ENCODE measurements at places on chromosomes 11 and 22.

- no peak for DNase-seq
Observed at GRCh38 chr11:41306431-41306830, 153.0 kb downstream of the LRRC4C start.

DNA sequence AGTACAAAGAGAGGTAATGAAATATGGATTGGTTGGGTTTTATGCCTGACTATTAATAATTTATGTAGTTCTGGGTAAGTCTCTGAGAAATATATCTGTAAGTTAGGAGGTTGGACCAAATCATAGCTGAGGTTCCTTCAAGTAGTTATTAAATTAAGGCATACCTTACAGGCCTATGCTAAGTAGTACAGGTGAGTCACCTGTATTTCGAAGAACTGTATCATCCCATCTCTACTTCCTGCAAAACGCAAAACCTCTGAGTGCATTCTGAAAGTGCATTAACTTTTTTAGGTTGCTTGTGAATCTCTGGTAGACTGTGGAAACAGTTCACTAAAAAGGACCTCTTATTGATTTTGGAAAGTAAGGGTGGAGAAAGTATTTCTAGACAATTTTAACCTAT lies 37.1 kb downstream of the APOL5 start:
- no peak for DNase-seq

DNA sequence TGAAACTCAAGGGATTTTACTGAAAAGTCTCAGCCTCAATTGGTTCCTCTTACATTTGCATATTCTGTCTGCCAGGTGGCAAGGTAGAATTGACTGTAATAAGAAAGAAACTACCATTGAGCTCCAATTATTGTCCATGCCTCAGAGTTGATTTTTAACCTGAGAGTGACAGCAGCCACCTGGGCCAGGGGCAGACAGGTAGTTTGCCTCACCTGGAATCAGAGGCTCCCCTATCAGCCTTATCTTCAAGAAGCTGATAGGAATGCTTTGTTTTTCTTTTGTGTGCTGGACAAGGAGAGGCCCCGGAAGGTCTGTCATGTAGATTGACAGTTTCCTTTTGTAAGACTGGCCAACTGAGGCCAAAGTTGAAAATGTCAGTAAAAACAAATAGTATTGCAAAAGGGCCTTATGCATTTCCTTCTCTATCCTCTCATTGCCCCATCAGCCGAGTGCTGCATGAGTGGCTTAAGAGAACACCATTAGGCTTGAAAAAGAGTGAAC lies 34.1 kb downstream of the CD44 start:
- no peak for DNase-seq

DNA sequence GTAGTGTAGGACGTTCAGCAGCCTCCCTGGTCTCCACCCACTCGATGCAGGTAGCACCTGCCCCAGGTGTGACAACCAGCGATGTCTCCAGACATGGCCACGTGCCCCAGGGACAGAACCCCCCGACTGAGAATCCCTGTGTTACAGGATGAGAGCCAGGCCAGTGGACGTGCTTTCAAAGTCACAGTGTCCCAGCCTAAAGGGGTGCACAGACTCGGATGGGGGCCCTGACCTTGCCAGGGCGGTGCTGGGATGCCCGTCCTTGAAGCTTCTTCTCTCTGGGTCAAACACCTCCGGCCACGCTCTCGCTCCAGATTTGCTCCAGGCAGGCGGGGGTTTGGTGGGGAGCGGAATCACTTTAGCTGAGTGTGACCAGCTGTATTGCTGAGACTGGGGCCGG lies 23.3 kb upstream of the GAL start:
- DNase-seq = no peak

DNA sequence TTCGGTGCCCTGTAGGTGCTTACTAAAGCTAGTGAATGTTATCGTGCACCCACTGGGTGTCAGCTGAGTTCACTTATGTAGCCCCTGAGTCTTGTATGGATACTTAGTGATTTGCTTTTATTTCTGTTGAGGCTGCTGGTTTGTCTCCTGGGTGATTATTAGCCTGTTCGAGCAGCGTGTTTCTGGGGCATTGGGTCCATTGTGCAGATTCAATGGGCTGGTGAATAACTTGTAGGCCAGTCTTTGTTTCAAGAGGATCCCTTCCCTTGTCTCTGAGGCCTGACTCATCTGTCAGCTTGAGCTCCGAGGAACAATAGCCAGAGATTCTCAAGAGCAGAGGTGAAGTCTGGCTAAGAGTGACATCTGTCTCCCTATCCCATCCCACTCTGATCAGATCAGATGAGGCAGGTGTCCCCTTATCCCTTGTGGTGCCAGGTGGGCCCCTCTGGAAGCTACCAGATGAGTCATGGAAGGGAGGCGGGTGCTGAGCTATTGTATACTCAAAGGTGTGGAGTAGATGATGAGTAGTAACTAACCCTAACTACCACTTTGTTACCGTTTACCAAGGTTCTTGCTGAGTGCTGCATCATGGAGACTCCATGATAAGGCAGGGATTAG lies 3.7 kb downstream of the MIAT start:
- DNase-seq = no peak

GRCh38 chr11:100990931-100991330 lies 138.7 kb downstream of the PGR start:
- no peak for DNase-seq

DNA sequence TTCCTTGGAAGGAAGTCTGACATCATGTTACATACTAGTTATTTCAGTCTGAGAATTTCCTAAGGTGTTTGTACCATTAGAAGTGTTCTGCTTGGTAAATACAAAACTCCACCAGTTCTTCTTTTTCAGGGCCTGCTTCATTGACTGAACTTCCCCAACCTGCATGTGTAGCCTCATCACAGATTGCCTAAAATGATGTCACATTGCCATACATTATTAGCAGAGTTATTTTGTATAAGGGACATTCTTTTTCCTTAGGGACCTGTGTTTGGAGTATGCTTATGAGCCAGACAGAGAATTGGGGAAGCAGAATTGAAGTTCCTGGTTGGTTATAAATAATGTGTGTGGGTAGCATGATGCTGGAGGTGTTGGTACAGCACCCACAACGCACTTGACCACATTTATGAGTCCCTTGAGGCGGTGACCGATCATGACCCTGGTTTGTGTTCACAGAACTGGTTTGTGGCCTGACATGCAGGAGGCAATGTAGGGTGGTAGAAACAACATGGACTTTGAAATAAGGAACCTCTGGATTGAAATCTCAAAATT lies 16.4 kb upstream of the MMP7 start:
- no peak for DNase-seq

DNA sequence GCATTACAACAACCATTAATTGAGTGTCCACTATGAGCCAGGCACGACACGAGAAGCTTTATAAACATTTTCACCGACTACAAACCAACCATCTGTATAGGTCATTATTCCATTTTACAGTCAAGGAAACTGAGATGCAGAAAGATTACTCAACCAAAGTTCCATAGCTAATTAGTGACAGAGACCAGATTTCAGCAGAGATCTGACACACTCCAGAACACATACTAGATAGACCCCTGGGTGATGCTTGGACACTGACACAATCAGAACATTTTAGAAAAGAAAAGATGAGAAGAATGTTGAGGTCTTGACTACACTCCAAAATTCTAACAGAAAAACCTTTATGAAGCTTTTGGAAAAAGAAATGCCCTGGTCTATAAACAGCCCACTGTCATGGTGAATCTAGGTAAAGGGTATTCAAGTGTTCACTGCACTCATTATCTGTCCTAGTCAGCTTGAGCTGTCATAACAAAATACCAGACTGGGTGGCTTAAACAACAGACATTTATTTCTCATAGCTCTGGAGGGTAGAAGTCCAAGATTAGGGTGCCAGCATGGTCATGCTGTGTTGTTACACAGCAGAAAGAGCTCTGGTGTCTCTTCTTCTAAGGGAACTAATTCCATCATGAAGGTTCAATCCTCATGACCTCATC lies 89.0 kb downstream of the RELT start:
- no peak for DNase-seq

GRCh38 chr22:46610356-46610755 lies 9.8 kb upstream of the GRAMD4 start:
- DNase-seq = no peak

DNA sequence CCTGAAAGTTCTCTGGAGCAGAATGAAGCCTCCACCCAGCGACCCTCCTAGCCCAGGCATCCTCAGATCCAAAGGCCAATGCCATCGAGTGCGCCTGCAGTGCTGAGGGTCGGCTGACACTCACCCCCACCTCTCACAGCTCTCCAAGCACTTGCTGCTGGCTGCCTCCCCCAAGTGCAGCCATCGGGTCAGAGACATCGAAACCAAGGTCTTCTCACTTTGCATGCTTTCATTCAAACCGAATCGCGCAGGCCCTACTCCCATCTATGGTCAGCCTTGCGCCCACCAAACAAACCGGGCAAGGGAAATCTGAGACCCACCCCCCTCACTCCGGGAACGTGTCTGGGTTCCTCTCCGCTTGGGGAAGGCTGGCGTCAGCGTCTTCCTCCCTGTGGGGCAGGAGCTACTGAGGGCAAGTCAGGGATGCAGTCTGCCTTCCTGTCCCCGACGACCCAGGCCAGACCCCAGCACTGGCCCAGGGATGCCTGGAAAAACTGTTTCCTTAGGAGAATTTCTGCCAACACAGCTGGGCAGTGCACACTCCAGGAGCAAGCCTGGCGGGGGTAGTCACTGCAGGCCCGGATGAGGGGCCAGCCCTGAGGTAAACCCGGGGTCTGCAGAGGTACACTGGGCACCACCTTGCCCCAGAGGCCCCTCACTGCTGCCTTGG lies 7.0 kb downstream of the WNT7B start:
- no peak for DNase-seq

- no peak for DNase-seq
Observed at GRCh38 chr11:111417766-111418435, 38.8 kb upstream of the POU2AF1 start.

- peak; percentile 43 for DNase-seq
Observed at GRCh38 chr22:36156515-36157419, 3.8 kb downstream of the APOL3 start.

GRCh38 chr11:93573184-93573583 lies 30.0 kb upstream of the SMCO4 start:
- no peak for DNase-seq

DNA sequence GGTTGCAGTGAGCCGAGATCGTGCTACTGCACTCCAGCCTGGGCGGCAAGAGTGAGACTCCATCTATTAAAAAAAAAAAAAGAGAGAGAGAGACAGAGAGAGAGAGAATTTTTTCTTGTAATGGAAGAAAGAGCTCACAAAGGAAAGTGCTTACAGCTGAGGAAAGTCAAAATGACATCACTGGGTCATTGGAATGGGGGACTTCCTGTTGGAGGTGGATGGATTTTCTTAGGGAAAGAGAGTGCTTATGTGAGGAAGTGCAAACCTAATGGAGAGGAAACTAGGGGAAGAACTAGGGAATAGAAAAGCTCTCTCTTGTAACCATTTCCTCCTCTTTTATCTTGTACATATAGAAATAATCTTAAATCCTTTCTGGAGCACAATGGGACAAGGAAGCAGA lies 6.3 kb upstream of the PIWIL4 start:
- no peak for DNase-seq

DNA sequence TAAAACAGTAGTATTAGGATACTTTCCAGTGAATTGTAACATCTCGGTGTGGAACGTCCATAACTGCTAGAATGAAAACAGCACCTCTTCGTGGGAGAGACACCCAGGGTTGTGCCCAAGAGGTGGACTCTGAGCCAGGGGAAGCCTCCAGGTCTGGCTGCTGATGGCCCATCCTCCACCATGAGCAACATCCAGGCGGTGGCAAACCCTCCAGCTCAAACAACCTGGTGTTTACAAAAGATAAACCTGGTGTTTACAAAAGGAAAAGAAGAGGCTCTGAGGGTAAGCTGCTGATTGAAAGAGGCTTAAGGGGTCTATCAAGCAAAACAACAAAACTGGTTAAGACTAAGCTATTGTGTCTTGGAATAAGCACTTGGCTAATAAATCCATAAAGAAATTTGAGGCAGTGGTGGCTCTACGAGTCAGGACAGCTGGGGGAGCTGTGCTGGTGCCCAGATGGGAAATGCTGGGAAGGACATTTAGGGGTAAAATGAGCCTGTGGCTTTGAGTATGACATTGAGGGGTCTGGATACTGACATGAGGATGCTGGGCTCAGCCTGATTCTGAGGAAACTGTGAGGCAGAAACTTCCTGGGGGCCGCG lies 909.0 kb downstream of the BRD1 start:
- DNase-seq = no peak

- DNase-seq = no peak
Observed at GRCh38 chr11:74646215-74646614, 53.8 kb downstream of the POLD3 start.

DNA sequence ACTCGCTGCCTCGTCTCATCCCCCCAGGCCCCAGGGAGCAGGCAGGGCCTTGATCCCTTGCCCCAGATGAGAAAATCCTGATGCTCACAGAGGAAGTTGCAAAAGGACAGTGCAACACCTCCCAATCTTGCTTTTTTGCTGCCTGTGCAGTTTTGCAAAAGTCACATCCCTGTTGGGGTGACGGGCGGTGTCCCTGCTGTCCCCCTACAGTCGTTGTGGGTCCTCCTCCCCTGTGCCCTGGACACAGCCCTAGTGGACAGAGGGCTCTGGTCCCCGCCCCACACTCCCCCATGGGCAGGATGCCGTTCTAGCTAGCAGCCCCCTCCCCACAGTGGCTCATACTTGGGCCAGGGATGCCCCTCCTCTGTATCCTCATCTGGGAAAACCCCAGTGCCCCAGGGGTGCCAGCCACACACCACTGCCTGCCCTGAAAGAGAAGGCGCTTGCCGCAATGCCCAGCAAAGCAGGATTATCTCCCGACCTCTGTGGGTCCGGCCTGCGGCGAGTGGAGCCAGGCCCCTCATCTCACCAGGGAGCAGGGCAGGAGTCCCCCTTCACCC lies 18.4 kb upstream of the CTSD start:
- DNase-seq = no peak

DNA sequence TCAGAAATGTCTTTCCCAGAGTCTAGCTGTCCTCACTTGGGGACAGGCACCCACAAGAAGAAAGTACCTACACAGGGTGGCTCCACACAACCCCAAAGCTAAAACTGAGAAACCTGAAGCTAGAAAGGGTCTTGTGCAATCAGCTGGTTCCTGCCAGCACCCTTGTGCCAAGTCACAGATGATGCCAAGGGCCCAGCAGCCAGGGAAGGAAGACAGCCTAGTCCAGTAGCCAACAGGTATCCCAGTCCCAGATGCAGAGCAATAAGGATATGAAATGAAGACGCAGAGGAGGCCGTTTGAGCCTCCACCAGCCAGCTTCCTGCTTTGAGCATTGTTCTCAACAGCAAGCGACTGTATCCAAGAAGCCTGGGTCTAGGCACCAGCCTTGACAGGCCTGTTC lies 6.1 kb downstream of the PLEKHA7 start:
- DNase-seq = no peak

- no peak for DNase-seq
Observed at GRCh38 chr22:44091021-44091721, 67.1 kb downstream of the PARVB start.

DNA sequence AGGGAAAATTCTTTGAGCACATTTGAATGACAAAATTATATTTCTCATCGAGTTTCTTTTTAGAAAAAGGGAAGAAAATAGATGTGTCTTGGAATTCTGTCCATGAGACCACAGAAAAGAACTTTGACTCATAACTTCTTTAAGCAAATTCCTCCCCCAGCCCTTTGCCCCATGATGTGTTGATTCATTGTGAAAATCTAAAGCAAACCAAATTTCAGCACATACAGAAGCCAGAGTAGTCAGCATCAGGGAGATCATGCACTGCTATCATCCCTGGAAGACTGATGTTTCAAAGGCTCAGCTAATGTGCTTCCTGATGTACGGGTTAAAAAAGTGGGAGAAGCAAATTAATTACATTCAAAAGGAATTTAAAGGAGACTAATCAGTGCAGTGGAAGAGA lies 159.7 kb downstream of the FAT3 start:
- no peak for DNase-seq

GRCh38 chr11:44304091-44305025 lies 5.6 kb downstream of the ALX4 start:
- no peak for DNase-seq

GRCh38 chr11:2737226-2737590 lies 37.4 kb upstream of the KCNQ1OT1 start:
- no peak for DNase-seq

Data from AG09309 (cell line).